Cardiac fibroblast (primary cell): ENCODE measurements at places on chromosomes 5 and 9.

DNA sequence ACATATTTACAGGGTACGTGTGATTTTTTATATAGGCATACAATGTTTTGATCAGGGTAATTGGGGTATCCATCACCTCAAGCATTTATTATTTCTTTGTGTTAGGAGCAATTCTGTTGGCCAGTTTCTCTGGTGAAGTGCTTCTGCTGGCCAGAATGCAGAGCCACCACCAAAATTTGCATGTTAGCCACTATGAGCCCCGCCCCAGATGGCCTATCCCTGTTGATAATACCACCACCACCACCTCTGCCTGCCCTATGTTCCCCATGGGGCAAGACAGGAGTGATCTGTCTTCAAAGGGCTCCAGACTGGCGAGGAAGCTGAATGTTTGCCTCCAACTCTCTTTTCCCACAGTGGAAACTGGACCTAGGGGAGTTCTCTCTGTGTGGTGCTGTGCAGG, 26.0 kb upstream of the JAK2 start:
- no peak for DNase-seq

DNA sequence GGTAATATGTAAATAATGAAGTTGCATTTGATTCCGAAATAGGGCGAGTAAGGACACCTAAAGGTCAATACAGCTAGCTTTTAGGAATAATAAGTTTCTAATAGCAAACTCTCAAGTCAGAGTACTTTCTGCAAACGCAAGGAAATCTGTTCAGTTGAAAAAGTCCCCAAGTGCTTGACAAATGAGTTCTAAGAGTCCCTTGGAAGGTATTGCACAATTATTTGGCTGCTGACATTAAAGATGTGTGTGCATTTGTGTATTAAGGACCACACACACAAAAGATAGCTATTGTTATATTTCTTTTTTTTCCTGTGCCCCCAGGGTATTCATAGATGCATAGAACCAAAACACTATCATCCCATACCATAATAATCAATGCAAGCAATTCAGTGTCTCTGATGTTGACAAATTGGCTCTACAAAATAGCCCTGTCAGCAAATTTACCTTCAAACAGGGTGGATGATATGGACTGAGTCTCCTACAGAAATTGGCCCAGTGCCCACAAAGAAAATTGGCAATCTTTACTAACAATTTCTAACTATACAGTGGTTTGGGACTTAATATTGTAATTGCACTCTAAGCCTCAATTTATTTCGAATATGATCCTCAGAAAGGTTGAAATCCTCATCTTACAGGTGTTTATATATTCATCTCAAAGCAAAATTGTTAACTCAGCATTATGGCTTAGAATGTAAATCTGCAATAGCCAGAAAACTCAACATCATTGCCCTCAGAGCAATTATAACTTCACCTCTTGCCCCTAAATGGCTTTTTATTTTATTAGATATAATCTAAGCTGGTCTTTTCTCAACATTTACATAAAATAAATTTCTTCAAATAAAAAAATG, 827.2 kb downstream of the MAT2B start:
- no peak for DNase-seq

GRCh38 chr5:3365501-3366215, 230.0 kb upstream of the IRX1 start:
- DNase-seq = no peak

- DNase-seq = no peak
These were observed 103.3 kb upstream of the WWC1 start for GRCh38 chr5:168188182-168188581.

- no peak for DNase-seq
These were observed 190.0 kb downstream of the MED10 start for GRCh38 chr5:6188344-6188743.

DNA sequence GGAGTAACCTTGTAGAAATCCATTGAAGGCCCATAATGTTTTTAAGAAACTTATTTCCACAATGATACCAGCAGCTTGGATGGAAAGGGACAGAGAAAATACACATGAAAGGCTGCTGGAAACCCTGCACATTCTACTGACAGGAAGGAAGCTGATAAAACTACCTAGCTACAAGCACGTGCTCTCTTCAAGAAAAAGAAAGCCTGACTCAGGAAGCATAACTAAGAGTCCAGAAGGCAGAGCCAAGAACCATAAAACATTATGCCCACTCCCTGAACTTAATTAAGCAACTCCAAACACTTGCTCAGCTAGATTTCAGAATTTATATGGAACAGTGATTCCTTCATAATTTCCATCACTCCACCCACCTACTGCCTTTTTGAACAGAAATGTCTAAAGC, 430.8 kb downstream of the SEMA5A start:
- no peak for DNase-seq
